ENCODE measurements at places on chromosomes 7 and 10.

GRCh38 chr10:24947304-24948097, 4.9 kb downstream of the PRTFDC1 start:
- no peak for DNase-seq

DNA sequence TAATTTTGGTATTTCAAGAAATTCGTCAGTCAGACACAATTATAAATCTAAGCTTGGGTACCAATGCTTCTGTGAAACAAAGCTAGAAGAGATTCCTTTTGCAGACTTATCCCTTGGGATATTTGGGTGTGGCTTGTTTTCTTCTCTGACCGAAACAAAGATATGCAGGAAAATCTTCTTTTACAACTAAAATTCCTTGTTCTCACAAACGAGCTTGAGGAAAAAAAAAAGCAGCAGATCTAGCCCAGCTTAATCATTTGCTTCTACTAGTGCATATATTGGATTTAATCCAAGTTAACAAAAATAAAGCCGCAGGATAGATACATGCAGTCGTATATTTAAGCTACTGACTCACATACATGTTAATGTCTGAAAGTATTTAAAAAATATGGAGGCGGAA, 104.2 kb downstream of the PRTFDC1 start:
- DNase-seq, result no peak

DNA sequence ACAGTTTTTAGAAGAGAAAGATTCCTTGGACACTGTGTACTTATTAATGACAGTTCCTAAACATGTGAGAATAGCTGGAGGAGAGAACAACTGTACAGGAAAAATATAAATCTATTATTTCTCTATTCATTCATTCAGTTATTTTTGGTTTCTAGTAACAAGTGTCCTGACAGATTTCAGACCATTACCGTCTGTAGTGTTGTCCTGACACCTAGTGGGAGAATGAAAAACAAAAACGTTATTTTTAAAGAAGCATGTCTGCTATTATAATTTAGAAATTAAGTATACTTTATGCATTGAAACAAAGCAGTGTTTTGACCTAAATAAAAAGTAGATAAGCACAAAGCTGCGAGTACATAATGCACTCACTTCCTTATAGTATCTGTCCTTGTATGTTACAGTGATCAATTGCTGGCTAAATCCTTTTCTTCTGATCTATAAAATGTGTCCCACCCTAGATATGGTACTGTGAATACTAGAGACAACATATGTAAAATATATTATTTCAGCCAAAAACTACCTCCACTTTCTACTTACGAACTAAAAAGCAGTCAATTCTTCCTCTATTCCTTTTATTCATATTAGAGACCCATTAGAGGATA, 575.6 kb downstream of the ARL4A start:
- DNase-seq, result no peak

GRCh38 chr10:62036186-62037081, 134.9 kb downstream of the ARID5B start:
- no peak for DNase-seq

GRCh38 chr10:120806081-120806480, 45.1 kb upstream of the WDR11 start:
- DNase-seq, result no peak
